ENCODE measurements at places on chromosomes 2 and 18. TPM values are rescaled to one million over a fixed set of nuclear protein-coding genes. Genes with fewer than 3 reads are reported as not detected.

GRCh38 chr2:226376516-226377180 is 423.0 kb downstream of the IRS1 start:
- H3K27ac ChIP-seq: no peak overlapping the region
- H3K36me3 ChIP-seq: no peaks in the 10 kb centered on the region
- peaks cover 2% of the 10 kb centered on the region for H3K27me3 ChIP-seq
- no peak overlapping the region for H3K4me3 ChIP-seq
- DNase-seq: no peak

Gene STAT4
- total RNA-seq: 7.7 TPM

Gene C18orf54
- total RNA-seq: 5.5 TPM

Gene TNS1
- total RNA-seq: 1,456 TPM

GRCh38 chr18:5285326-5285725 is 10.2 kb downstream of the ZBTB14 start:
- no peak for DNase-seq
- H3K27ac ChIP-seq: no peak overlapping the region
- peaks cover 2% of the 10 kb centered on the region for H3K36me3 ChIP-seq

GRCh38 chr18:8874872-8875271 is 169.5 kb downstream of the MTCL1 start:
- no peaks in the 10 kb centered on the region for H3K27me3 ChIP-seq
- DNase-seq: no peak
- H3K27ac ChIP-seq: no peak overlapping the region
- H3K36me3 ChIP-seq: no peaks in the 10 kb centered on the region

All from aorta (tissue), 5 donors.